ENCODE measurements at places on chromosomes 12 and 14.

DNA sequence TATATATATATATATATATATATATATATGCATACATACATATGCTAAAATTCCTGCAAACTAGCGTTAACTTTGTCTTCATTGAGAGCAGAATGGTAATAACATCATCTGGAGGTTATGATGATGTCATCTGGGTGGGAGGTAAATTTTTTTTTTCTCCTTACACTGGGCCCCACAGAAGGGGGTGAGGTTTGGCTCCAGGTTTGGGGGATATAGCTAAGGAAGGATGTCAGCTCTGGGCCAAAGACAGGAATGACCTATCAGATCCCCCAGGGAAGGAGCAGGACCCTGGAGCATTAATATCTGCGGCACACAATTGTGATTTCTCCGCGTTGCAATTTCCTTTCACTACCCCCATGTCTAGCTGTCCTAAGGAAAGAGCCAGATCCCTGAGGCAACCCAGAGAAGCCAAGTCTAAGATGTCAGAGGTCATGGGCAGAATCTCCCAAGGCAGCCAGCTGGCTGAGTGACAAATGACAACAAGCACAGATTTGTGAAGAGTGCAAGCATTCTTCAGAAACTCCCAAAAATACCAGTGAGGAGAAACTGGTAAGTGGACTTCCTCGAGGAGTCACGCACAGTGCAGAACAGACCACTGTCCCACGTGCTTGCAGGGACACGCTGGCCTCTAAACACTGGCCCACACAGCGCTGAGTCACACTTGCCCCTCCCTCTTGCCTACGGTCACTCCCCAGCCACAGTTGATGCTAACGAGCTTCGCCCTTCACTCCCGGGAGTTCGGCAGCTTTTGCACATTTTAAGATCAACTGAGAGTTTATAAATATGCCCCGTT is 9.9 kb downstream of the UBC start:
- DNase-seq = peak; percentile 94

DNA sequence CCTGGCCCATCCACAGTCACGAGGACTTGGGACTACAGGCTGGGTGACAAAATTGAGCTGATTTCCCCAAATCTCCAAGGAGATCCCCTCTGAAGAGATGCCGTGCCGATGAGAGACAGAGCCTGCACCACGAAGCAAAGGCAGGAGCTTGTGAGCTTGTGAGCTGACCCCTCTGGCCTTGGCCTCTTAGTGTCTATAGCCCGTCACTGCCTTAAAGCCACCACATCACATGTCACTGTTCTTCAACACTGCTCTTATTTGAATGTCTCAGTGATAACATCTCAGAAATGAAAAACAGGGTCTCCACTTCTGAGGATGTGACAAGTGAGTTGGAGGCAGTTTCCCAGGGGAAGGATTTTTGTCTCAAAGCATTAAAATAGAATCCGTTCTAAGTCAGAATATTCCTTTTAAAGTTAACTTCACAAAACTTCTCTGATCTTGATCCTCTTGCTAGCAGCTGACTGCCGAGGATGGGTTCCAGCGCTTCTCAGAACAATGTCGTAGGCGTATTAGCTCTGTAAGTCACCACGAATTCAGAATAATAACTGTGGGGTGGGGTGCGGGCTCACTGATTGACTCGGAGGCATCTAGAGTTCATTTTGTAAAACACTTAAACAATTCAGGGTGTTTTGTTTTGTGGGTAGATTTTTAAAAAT is 37.5 kb downstream of the CHST11 start:
- DNase-seq = peak; percentile 89

GRCh38 chr12:27305673-27306456 is 26.8 kb upstream of the BMAL2 start:
- DNase-seq = no peak

DNA sequence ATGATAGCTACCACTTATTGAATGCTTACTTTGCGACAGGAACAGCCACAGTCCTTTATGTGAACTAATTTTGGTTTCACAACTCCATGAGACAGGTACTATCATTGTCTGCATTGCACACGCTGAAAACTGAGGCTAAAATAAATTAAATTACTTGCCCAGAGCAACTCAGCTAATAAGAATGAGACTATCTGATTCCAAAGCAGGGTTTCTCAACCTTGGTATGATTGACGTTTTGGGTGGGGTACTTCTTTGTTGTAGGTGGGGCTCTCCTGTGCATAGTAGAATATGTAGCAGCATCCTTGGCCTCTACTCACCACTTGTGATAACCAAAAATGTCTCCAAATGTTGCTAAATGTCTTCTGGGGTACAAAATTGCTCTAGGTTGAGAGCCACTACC is 9.1 kb downstream of the PHLDA1 start:
- no peak for DNase-seq

- no peak for DNase-seq
Observed at GRCh38 chr14:92514844-92515514, 1.4 kb downstream of the RIN3 start.

DNA sequence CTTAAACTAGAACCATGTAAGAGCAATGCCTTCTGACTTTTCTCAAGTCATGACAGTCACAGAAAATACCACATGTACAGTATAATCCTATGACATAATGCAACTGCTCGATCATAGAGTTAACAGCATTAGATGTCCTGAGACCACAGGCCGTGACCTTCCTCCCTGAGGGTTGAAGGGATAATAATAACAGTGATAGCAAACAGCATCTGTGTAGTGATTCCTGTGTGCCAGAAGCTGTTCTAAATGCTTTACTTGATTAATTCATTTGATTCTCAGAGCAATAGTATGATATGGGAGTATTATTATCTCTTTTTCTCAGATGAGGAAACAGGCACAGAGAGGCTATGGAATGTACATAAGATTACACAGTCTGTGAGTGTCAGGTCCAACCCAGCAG is 53.2 kb downstream of the SLC35F4 start:
- DNase-seq = no peak

GRCh38 chr12:33663000-33663654 is 223.5 kb upstream of the SYT10 start:
- DNase-seq = no peak

GRCh38 chr14:75406856-75407255 is 21.0 kb upstream of the JDP2 start:
- DNase-seq = no peak

DNA sequence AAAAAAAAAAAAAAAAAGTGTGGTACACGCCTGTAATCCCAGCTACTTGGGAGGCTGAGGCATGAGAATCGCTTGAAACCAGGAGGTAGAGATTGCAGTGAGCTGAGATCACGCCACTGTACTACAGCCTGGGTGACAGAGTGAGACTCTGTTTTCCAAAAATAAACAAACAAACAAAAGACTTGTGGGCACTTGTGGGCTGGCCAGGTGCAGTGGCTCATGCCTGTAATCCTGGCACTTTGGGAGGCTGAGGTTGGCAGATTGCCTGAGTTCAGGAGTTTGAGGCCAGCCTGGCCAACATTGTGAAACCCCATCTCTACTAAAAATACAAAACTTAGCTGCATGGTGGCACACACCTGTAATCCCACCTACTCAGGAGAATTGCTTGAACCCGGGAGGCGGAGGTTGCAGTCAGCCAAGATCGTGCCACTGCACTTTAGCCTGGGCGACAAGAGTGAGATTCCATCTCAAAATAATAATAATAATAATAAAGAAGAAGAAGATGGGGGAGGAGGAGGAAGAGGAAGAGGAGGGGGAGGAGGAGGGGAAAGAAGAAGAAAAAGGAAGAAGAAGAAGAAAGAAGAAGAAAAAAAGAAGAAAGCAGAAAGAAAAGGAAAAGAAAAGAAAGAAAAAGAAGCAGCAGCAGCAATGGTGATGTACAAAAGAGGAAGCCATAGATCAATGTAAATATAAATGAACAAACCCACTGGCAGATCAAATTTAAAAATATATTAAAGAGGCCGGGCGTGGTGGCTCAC is 27.9 kb upstream of the CCNT1 start:
- DNase-seq = no peak

DNA sequence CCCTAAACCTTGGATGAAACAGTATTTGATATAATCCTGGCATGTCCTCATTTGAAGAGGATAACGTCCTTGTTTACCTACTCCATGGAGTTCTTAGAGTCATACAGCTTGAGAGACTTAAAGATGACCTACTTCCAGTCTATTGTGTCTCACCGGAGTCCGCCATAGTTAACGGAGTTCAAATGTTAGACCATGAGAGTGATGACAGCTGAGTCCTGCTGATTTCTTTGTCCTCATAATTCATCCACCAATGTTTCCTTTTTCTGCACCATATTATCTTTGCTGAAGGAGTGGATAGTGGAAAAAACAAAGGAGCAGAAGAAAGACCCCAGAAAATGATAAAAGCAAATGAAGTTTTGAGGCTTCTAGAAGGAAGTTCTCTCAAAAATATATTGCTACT is 75.8 kb upstream of the HIF1A start:
- no peak for DNase-seq

- no peak for DNase-seq
Observed at GRCh38 chr14:56694609-56695008, 115.0 kb downstream of the TMEM260 start.

Measured in brain microvascular endothelial cell (primary cell).